ENCODE measurements at places on chromosomes 13 and 19.

DNA sequence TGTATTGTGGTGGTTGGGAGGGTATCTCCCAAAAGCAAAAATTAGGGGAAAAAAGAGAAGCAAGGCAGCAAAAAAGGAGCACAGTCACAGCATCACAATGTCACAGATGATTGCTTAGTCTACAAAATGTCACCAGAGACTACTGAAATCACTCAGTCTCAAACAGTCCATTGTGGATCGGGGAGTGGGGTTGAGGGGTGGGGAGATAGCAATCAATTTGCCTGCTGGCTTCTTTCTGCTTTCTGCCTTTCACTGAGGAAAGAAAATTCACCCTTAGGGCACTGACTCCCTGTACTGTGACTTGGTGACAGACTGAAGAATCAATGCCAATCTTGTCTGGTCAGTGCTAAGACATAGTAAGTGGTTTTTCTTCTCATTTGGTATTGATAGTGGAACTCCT is 2127.1 kb upstream of the PCDH20 start:
- DNase-seq = no peak

GRCh38 chr19:13154911-13155471 is 4.8 kb downstream of the IER2 start:
- peak; percentile 35 for DNase-seq

- no peak for DNase-seq
These were observed 5.5 kb downstream of the EXOSC5 start for GRCh38 chr19:41391618-41392017.

GRCh38 chr19:19170873-19171672 is 1.0 kb upstream of the MEF2B start:
- no peak for DNase-seq

DNA sequence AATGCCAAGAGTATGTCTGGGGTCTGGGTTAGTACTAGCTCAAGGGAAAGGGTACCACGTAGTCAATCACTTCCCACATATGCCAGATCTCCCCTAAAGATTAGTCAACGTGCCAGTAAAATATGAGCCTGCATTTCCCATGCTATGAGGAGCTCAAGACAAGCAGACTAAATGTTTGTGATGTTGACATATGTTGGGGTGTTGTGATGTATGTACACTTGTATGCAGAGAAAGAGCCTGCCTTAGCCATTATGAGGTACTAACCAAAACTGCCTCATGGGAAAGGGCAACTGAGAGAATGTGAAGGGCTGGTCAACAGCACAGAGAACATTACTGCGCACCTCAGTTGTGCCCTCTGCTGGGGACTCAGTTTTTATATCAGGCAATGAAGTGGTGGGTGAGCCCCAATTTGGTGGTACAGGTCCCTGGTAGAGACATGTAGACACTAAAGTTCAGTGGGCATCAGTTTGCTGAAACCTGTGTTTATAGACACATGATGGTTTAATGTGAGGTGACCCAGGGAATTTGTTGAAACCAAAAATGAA is 287.0 kb downstream of the DCT start:
- DNase-seq = no peak

DNA sequence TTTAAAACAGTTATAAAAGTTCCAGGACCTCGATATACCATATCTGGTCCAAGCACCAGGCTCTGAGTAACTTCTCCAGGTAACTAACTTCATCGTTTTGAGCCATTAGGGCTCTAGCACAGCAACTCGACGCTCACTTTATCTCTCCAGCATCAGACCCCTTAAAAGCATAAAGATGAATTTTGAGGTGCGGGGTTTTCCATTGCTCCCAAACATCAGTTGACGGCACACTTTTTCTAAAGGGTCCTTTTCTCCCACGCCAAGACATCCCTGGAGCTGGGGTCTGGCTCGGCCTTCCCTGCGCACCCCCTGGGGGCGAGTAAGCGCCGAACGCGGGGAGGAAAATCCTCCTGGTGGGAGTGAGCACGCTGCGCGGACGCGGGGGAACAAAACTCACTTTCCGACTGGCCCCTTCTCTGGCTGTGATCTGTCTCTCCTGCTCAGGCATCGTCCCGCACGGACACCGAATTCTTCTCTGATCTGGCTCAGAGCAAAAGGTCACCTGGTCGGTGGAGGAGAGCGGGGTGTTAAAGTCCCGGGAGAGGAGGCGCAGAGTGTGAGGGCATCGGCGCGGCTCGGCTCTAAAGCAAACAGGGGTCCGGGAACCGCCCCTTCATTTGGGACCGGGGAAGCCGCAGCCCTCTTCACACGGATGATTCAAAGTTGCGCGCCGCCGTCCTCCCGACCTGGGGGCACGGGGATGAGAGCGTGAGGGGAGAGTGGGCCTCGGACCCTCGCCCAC is at the start of gene ATP7B:
Gene ATP7B (minus strand): TSS at position 561 of the 742 bp plus-strand sequence. CDS start 113 bp downstream, at position 448.
- peak; percentile 13 for DNase-seq

All from H54 (cell line).